ENCODE measurements at places on chromosomes 16 and 17. TPM values are rescaled to one million over a fixed set of nuclear protein-coding genes. Genes with fewer than 3 reads are reported as not detected.

GPR139 gene
- not detected for total RNA-seq

NLGN2 gene
- total RNA-seq = 0.47 TPM

OR1E2 gene
- 0.08 TPM for total RNA-seq

DOC2B gene
- total RNA-seq = 1.0 TPM

TBC1D3G gene
- not detected for total RNA-seq

ST6GALNAC2 gene
- 1.3 TPM for total RNA-seq

TNS4 gene
- total RNA-seq = 0.08 TPM

ZNF750 gene
- not detected for total RNA-seq

SLC38A7 gene
- total RNA-seq = 18.7 TPM

METTL26 gene
- 26.3 TPM for total RNA-seq

CCNF gene
- total RNA-seq = 1.8 TPM

LITAFD gene
- not detected for total RNA-seq

ADGRG3 gene
- 1.4 TPM for total RNA-seq

MT4 gene
- total RNA-seq = not detected

ANKFN1 gene
- total RNA-seq = not detected

GSDMA gene
- 0.23 TPM for total RNA-seq

SCGB1C2 gene
- not detected for total RNA-seq

SDR42E1 gene
- 3.0 TPM for total RNA-seq

CA5A gene
- 12.3 TPM for total RNA-seq

ANKS3 gene
- 14.0 TPM for total RNA-seq

BCL6B gene
- total RNA-seq = 5.7 TPM

SRCIN1 gene
- total RNA-seq = 3.2 TPM

UTS2R gene
- total RNA-seq = not detected

CHST4 gene
- total RNA-seq = 0.09 TPM

KRT12 gene
- not detected for total RNA-seq

EPN3 gene
- total RNA-seq = 0.51 TPM

PHB1 gene
- total RNA-seq = 84.7 TPM

SP6 gene
- total RNA-seq = 0.08 TPM
